NCI-H774 (cell line): ENCODE measurements at places on chromosomes 4 and X.

DNA sequence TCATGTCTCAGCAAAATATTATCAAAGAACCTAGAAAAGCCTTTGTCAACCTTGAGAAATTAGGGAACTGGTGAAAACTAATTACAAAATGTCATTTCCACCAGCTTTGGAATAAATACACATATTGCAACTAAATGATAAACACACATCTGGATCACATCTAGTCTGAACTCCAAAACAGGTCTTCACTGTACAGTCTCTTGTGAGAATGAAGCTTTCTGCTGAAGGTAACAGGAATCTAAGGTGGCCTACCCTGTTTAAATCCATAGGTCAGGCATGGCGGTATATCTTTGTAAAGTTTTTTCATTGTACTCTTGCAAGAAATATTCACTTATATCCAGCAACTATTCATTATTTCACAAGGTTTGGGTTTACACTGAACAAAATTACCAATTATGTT lies 1.7 kb downstream of the SH3D19 start:
- DNase-seq: no peak

DNA sequence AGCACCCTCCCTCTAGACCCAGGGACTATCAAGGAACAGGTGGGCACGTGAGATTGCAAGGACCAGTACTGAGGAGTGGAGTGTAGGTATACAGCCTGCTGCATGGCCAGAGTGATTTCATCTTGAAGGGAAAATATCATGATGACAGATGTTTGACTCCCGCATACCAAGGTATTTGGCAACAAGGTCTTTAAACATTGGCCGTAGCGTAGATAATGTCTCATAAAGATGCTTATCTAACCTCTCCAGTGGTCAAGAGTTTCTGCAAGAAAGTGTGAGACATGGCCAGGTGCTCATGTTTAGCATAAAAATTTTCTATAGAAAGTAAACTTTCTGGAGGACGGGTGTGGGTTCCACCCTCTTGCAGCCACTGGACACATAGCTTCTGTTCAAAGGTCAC lies 18.7 kb upstream of the ZNF630 start:
- DNase-seq: no peak

DNA sequence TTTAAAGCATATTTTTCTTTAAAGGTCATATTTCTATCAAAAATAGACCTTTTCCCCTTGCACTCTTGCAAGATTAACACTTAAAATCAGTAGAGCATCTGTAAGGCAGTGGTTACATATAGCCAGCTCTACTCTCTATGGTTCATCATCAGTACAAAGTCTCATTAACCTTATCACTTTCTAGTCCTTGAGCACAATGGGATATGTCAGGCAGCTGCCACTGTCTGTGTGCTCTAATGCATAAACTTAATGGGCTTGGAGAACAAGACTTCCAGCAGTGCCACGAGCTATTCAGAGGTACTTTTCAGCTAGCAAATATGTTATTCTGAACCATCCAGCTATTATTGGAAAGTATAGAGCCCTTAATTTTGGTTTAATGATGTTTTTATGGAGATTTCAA lies 393.7 kb downstream of the GASK1B start:
- no peak for DNase-seq

DNA sequence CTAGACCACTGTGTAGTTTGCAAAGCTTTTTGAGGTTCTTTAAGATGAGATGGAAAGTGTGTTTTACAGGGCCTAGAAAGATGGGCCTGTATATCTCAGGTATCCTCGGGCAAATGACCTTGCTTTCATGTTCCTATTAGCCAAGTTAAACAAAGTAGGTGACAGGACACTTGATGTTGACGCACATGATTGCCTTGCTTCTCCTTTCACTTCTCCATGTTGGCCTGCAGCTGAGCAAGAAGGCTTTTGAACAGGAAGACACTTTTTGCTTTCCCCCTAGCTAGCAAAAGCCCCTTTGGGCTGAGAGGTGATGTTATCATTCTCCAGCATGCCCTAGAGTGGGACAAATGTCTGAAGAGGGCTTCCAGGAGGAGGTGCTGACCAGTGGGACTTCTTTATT lies 202.1 kb downstream of the GPC3 start:
- DNase-seq: no peak

DNA sequence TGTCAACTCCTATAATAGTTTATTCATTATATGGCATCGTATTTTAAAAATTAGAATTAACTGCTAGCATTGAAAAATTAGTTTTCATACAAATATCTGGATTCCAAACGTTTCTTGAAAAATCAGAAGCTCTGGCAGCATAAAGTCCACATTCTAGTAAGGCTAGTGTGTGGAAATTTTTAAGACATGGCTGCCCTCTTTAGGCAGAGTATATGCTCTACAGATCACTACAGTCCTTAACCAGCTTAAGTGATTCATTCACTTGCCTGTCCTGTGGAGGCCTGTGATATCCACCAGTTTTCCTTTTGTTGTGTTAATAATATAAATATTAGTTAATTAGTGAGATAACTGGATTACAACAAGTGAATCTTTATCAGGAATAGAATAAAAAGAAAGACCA lies 287.2 kb downstream of the OPHN1 start:
- DNase-seq: peak; percentile 5

DNA sequence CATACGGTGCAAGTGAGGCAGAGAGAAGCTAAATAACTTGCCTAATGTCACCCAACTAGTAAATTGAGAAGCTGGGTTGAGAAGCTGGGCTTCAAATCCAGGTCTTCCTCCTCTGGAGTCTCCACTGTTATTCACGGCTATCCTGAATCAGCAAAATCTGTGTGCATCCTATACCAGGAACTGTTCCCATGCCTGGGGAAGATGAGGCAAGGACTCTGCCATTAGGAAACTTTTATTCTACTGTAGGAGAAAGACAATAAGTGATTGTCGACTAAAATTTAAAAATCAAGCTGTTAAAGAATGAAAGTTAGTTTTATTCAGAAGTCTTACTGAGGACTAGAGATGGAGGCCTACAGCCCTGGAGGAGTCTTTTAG lies 872 bp upstream of the TEC start:
- DNase-seq: no peak

- DNase-seq: no peak
These were observed 54.6 kb upstream of the GPR78 start for GRCh38 chr4:8525383-8526120.

DNA sequence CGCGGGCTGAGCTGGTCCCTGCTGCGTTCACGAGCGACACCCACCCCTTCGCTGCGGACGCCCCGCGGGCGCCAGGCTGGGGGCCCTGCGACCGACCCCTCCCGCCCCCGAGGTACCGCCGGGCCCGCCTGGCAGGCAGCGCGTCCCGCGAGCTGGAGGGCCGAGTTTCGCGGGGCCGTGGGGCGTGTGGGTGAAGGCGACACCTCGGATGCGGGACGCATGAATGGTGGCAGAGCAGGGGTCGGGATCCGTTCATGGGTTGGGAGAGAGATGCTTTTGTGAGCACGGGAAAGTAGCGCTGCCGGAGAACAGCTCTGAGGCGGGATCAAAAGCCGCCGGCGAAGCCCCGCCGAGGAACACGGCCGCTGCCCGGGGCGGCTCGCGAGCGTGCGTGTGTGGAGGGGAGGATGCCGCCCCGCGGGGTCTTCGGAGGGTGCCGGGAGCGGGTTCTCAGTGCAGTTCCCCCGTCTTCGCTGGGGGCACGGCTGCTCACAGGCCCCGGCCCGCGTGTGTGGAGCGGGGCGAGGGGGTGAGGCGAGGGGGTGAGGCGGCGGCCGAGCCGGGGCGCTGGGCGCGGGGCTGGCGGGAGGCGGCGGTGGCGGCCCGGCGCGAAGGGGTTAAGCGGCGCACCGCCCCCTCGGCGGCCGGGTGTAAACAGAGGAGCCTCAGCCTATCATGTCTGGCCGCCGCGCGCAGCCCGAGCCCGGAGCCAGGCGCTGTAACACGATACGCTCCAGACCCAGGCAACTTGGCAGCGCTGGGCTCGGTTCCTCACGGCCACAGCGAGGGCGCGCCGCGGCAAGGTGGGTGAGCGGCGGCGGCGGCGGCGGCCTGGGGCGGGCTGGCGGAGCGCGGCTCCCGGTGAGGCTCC lies 205.3 kb downstream of the TENM3 start:
- peak; percentile 72 for DNase-seq

DNA sequence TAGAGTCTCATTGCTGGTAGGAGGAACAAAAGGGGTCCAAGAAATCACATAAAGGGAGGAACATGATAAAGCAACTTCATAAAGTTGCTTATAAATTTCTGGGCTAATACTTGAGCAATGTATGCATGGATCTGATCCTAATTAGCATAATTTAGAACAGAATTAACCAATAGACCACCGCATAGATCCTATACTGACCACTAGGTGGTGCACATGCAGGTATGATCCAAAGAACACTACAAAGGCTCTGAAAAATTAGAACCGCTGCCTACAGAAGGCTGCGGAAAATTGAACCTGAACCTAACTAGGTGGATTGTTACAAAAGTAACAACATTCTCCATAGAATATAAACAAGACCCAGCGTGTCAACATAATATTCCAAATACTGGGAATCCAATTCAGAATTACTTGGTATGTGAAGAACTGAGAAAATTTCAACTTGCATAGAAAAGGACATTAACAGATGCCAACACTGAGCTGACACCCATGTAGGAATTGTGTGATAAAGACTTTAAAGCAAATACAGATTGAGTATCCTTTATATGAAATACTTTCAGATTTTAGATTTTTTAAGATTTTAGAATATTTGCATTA lies 23.3 kb downstream of the BRCC3 start:
- no peak for DNase-seq

DNA sequence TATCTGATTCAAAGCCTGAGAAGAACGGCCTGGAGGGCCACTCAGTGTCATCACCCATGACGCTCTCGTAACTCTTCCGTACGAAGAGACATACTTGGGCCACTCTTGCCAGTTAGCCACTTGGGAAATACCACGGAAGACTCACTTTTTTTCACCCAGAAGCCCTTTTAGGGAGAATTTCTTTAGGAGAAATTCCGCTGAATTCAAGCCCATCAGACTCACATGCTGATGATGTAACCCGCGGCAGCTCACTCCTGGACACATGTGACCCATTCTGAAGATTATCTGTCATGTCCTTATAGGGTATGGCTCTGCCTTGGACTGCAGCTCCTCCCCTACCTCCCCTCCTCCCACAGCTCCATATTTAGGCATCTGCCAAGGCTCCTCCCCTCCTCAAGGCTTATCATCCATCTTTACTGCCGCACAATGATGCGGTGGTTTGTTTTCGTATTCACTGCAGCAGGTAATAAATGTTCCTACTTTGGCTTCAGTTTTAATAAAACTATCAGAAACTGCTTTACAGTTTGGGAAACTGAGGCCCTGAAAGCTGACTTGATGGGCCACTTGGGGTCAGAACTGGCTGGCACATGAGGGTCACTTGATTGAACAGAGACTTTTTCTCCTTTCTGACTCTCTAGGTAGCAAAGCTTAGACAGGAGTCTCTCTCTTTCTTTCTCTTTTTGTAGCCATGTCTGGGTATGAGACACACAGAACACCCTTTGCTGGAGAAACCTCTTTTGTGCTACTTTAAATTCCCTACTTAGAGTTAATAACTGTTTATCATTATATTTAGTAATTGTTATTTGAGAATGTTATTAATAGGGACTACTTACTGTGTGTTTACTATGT lies 42.1 kb downstream of the RHOH start:
- DNase-seq: no peak

- DNase-seq: no peak
These were observed 901.8 kb downstream of the GLUD2 start for GRCh38 chrX:121949041-121949760.

DNA sequence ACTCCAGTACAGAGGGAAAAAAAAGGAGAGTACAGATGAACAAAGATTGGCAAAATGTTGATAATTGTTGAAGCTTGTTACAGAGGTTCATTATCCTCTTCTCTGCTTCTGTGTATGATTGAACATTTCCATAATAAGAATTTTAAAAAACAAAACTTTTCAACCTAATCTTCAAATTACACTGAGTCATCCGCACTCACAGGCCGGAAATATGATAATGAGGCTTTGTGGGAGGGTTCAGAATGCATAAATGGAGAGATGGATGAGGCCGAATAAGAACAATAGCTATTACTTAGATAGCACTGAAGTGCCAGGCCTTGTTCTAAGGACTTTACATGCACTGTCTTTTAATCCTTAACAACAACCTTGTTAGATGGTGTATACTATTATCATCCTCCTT lies 4.6 kb upstream of the ERCC6L start:
- DNase-seq: no peak

DNA sequence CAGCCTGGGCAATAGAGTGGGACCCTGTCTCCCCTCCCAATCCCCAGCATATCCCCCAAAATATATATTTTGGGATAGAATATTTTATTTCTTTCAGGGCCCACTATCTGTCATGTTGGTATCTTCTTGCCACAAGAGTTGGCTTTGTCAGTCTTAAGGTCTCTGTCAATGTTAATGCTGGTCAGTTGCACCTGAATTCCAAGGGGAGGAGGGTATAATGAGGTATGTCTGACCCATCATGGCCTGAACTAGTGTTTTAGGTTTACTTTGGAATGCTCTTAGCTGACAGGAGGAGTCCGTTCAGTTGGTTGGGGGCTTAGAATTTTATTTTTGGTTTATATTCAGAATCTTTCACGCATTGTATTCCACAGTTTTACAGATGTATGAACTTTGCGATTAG lies 6.2 kb upstream of the RPS3A start:
- no peak for DNase-seq

GRCh38 chrX:96126182-96126581 lies 558.5 kb upstream of the DIAPH2 start:
- DNase-seq: no peak

- no peak for DNase-seq
These were observed 195.8 kb downstream of the PDGFC start for GRCh38 chr4:156775813-156776212.

DNA sequence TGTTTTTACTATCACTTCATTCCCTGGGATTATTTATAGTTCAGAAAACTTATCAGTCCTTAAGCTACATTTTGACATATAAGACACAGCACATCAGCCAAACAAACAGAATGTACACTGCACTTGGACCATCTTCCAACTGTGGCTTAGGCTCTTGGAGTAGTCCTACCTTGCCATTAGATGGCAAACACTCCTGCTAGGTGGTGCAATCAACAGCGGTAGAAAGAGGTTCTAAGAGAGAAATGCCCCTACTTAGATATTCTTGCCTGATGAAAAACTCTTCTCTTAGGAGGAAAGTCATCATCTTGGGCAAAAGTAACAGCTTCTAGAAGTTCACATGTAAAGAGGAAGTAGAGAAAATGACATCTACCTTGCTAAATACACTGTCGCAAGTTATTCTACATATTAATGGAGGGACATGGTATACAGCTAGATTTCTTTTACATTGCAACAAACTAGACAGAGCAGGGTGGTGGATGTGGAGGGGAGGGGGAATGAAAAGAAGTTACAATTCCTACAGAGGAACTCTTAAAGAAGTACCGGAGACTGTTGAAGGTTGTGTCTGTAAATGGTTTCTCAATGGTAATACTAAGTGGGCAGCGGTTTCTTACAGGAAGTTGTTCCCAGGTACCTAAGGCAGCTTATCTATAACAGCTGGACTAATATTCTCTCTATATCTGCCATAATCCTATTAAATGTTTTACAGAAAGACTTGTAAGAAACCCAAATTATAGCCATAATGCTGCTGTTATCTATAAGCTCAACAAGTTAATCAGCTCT lies 8.1 kb upstream of the STPG2 start:
- DNase-seq: no peak

- DNase-seq: no peak
These were observed 67.6 kb upstream of the DCLK2 start for GRCh38 chr4:150010525-150011126.

GRCh38 chr4:176360446-176360845 lies 40.7 kb downstream of the SPCS3 start:
- no peak for DNase-seq

GRCh38 chr4:7073526-7074390 lies 5.9 kb upstream of the GRPEL1 start:
- peak; percentile 38 for DNase-seq
